T-cell (primary cell): ENCODE measurements at places on chromosomes 13 and 19.

DNA sequence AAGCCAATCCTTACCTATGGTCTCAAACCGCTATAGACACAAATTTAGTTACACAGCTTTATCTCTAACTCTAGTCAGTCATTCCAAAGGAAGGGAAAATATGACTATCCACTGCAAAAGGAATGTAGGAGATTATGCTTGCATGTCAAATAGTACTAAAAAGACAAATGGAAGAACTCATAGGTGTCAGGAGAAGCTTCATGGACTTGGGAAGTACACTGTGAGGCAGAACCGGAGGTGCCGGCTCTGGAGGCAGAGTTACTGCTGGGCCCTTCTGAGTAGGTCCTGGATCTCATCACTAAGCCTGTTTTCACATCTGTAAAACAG is 97.5 kb downstream of the FOXO1 start:
- H3K36me3 ChIP-seq = peaks cover 4% of the 10 kb centered on the region
- no peak overlapping the region for H3K4me3 ChIP-seq
- DNase-seq = no peak
- no peak overlapping the region for H3K27ac ChIP-seq
- no peaks in the 10 kb centered on the region for H3K27me3 ChIP-seq
- peaks cover 44% of the 10 kb centered on the region for H3K4me1 ChIP-seq

DNA sequence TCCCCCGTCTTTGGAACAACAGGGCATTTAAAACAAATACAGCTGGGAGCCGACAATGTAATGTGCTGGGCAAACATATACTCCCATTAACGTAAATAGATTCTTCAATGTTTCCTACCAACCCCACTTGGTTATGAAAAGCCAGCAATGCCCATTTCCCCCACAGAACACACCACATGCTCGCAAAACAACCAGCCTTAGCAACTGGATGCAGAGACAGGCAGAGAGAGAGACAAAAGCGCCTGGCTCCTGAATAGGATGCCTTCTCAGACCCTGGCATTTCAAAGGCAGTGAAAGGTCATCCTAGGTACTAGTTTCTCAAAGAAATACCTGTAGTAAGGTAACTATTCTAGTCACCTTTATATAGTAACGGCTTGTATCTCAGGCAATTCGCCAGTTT is 462.9 kb downstream of the ITGBL1 start:
- no peaks in the 10 kb centered on the region for H3K4me1 ChIP-seq
- no peak for DNase-seq
- no peak overlapping the region for H3K4me3 ChIP-seq
- no peaks in the 10 kb centered on the region for H3K27me3 ChIP-seq
- H3K36me3 ChIP-seq = no peaks in the 10 kb centered on the region

DNA sequence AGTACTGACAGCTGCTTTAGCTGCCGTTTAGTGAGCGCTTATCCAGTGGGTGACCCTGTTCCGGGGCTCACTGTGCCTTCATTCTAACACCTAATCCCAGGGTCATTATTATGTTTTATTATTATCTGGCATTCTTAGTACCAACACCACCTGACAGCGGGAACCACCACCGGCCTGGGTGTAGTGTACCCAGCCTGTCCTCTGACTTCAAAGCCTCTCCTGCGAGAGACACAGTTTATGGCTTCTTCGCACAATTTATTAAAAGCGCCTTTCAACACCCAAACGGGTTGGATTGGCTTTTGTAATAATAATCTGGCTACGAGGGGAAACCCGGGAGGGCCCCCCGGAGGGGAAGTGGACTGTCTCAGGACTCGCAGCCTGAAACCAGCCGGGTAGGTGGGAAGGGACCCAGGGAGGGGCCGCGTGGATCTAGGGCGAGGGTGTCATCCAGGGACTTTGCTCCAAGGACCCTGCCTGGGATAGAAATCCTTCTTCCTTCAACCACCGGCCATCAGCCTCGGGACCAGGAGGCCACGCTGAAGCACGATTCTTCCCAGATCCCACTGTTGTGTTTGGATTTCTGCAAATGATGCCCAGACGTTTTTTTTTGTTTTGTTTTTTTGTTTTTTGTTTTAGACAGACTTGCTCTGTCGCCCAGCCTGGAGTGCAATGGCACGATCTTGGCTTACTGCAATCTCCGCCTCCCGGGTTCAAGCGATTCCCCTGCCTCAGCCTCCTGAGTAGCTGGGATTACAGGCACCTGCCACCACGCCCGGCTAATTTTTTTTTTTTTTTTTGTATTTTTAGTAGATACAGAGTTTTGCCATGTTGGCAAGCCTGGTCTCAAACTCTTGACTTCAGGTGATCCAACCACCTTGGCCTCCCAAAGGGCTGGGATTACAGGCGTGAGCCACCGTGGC is 1.6 kb upstream of the ZBTB7A start:
- H3K4me1 ChIP-seq = peaks cover 14% of the 10 kb centered on the region
- DNase-seq = no peak
- peak overlapping the region; percentile 49 for H3K4me3 ChIP-seq
- no peaks in the 10 kb centered on the region for H3K27me3 ChIP-seq

DNA sequence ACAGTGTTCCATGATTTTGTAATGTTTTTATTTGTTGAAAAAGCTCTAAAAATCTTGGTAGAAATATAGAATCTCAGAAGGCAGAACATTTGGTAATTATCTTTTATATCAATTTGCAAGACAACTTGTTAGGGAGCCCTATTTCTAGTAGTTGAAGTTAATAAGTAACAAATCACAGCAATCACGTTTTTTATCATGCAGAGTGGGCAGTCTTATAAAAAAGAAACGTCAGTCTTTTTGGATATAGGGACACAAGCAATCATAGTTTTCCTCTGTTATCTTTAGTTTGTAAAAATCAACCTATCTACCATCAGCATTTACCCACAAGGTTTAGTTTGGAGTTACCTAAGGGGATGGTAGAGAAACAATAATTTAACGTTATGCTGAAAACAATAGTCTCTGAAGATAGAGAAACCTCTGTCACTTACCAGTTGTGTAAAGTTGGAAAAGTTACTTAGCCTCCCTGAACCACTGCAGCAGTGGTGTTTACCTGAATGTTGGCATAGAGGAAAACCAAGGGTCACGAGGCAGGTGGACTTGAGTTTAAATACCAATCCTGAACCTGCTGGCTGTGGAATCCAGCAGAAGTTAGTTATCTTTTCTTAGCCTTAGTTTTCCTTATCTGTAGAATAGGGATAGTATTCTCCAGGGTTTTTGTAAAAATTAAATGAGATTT is 192.8 kb downstream of the GGACT start:
- H3K36me3 ChIP-seq = no peaks in the 10 kb centered on the region
- H3K4me3 ChIP-seq = no peak overlapping the region
- no peak overlapping the region for H3K27ac ChIP-seq
- no peak for DNase-seq
- H3K27me3 ChIP-seq = no peaks in the 10 kb centered on the region
- no peaks in the 10 kb centered on the region for H3K4me1 ChIP-seq

DNA sequence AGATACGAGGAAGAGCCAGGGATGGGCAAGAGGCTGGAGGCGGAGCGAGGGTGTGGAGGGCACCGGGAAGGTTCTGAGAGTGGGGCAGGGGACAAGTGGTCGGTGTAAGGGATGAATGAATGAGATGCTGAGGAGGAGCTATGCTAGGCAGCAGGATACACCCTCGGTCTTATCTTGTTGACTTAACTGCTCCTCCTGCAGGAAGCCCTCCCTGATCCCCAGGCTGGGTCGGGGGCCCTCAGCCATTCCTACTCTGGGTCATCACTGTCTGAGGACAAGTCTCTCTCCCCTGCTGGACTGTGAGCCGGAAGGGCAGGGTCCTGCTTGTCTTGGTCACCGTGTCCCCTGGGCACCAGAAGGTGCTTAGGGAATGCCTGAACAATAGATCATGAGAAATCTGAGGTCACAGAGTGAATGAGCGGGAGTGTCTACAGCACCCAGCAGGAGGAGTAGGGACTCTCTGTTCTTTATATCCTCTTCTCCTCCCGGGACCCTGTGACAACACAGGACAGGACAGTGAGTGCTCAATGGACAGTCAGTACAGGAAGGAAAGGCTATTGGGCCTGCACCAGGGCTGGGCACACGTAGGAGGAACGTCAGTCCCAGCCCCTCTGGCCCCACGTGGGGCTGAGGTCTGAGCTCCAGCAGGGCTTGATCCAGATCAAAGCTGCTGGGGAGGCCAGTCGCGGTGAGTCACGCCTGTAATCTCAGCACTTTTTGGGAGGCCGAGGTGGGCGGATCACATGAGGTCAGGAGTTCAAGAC is 6.5 kb downstream of the NKPD1 start:
- no peaks in the 10 kb centered on the region for H3K4me1 ChIP-seq
- no peak overlapping the region for H3K27ac ChIP-seq
- H3K27me3 ChIP-seq = no peaks in the 10 kb centered on the region
- no peaks in the 10 kb centered on the region for H3K36me3 ChIP-seq
